ENCODE measurements at places on chromosomes 1 and 21.

DNA sequence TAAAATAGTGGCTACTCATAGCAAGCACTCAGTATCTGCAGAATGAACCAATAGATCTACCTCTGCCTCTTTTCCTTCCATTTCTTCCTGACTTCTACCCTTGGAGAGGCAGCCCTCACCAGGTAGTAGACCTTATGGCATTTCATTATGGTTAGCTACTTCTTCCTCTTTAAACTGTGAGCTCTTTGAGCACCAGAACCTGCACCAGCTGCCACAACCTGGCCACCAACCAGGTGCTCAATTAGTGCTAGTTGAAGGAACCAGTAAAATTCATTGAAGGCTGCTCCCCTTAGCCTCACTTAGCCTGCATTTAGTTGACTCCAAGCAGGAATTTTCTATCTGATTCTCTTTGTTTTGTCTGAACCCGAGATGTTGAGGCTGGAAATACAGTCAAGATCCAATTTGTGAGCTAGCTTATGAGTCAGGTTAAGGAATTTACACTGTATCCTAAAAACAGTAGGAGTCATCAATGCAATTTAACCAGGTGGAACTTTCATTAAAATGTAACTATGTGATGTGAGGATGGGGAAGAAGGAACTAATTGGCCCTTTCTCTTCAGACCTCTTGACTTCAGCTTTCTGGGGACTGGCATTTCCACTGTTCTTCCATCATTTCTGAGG, 81.5 kb upstream of the UBE2U start:
- no peak for DNase-seq

DNA sequence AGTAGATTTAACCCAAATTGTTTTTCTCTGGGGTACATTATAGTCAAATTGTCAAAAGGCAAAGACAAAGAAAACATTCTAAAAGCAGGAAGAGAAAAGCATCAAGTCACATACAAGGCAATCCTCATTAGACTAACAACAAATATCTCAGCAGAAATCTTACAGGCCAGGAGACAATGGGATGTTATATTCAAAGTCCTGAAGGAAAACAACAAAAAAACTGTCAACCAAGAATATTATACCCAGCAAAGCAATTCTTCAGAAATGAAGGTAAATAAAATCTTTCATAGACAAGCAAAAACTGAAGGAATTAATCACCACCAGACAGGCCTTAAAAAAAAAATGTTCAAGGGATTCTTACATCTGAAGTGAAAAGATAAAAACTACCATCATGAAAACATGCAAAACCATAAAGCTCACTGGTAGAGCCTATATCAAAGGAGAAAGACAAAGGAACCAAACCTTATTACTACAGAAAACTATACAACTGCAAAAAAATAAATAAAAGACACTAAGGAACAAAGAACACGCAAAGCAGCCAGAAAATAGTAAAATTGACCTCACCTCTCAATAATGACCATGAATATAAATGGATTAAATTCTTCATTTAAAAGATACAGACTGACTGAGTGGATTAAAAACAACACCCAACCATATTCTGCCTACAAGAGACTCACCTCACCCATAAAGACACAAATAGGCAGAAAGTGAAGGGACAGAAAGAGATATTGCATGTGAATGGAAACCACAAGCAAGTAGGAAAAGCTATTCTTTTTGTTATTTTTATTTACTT, 113.8 kb upstream of the ZC3H11B start:
- DNase-seq: no peak

DNA sequence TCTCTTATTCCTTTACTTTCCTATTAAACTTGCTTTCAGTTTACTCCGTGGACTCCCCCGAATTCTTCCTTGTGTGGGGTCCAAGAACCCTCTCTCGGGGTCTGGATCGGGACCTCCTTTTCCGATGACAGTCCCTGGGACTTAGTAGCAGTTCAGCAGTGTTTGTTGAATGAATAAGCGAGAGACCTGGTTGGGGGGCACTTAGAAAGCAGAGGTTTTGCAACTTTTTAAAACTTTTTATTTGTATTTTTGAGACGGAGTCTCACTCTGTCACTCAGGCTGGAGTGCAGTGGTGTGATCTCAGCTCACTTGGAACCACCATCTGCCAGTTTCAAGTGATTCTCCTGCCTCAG, 2.1 kb upstream of the ANKRD65 start:
- DNase-seq: no peak

GRCh38 chr1:54813485-54814125, 12.5 kb upstream of the TTC22 start:
- DNase-seq: peak; percentile 63

GRCh38 chr21:33395891-33396331, 7.3 kb upstream of the IFNGR2 start:
- DNase-seq: no peak

DNA sequence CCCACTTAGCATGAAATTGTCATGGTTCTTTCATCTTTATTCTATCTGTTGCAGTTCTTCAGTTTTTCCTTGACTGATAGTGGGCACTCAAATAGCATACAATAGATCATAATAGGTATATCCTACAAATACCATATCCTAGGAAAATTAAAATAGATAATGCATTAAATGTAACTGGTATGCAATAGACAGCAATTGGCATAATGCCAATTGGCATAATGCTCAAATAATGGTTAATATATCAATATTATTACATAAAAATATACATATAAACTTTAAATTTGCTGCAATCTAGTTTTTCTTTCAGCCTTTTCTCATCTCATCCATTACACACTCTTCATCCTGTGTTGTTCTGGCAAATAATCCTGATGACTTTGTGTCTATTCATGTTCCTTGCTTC, 814.6 kb upstream of the TMPRSS15 start:
- no peak for DNase-seq

DNA sequence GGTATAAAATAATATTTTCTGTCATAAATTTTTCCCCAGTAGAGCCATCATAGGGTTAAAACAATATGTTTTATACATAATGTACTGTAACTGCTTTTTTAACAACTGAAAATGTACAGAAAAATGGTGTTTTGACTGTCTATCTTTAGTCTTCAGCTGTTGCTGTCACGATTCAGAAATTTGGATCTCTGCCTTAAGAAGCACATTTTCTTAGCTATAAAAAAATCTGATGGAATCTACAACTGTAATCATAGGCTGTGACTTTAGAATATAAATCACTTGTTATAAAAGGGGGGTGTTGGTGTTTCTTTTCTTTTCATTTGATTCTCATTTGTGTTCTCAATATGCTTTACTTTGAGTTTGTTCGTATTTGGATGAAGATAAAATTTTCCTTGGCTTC, 187.5 kb downstream of the PDE4B start:
- DNase-seq: no peak

DNA sequence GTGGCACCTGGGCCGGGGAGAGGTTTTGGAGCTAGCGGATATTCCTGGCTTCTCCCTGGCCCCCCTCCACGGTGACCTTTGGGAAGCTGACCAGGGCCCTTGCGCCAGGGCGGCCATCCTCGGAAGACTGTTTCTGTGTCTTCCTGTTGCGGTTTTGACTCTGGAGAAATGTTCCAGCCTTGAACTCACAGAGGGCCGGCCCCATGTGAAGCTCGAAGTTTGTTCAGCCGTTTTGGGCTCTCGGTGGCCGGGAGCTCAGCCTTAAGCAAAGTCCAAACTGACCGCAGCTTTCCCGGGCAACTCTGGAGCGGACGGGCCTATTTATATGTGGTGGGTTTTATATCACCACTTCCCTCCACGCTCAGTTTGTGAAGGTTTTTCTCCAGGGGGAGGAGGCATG, 17.0 kb upstream of the WNT4 start:
- DNase-seq: no peak

- no peak for DNase-seq
These were observed 218.3 kb upstream of the HOOK1 start for GRCh38 chr1:59596432-59596831.

GRCh38 chr1:68140536-68140935, 90.1 kb upstream of the DIRAS3 start:
- DNase-seq: no peak

DNA sequence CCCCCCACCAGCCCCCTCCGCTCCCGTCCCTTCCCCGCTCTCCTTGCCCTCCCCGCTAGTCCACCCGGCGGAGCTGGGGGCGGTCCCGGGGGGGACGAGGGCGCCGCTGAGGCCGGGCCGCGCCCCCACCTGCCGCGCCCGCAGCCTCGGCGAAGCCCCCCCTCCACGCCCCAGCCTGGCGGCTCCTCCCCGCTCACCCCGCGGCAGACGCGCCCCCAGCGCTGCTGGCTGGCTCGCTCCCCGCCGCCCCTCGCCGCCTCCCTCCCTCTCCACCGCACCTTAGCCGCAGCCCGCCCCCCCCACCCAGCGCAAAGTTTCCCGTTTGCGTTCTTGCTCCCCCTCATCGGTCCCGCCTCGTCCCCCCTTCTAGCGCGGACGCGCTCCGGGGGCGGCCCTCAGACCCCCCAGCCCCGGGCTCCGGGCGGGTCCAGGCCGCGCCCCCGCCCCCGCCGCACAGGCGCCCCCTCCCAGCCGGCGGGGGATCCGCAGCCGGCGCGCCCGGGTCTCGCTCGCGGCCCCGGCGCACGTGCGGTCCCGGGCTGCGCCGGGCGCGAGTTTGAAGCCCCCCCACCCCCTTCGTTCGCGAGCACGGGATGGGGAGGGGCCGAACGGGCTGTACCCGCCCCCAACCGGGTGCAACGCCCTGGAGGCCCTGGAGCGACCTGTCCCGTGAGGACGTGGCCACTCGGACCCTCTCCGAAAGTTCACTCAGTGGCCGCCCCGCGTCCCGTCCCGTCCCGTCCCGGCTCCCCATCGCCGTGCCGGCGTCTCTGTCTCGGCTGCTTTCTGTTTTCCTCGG, 623 bp downstream of the PTPRF start:
- no peak for DNase-seq

GRCh38 chr1:228134591-228134990, 5.5 kb upstream of the GUK1 start:
- DNase-seq: no peak

DNA sequence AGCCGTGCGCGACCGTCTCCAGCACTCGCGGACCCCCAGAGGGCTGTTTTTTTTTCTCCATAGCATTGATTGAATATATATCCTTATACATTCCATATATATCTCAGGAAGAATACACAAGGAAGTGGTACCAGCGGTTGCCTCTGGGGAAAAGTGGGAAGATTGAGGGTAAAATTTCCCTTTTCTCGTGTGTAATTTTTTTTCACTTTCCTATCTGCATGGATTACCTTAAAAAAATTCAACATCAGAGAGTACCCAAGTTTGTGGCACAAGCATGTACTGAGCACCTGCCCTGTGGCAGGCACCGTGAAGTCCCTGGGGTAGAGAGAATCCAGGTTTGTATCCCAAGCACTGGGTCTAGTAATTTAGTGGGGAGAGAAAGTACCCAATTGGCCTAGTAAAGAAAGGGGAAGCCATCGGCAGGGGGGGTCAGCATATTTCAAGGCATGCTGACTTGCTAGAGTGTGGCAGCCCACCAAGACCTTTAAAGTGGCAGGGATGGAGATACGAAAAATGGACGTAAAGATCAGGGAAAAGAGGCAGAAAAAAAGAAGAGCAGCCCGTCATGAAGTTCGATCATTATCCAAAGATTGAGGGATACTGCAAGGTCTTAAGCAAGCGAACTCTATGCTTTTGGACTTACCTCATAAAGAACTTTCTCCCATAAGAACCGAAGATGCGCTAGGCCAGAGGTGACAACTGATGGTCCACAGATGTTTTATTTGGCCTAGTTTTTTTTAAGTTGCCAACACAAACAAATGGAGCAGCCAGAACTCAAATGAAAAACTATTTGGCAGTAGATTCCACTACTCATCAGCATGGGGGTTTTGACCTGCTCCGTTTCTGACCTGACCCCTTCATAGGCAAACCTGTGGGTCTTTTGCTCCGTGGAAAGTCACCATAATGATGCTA, 1.5 kb upstream of the HMGN1 start:
- DNase-seq: no peak

DNA sequence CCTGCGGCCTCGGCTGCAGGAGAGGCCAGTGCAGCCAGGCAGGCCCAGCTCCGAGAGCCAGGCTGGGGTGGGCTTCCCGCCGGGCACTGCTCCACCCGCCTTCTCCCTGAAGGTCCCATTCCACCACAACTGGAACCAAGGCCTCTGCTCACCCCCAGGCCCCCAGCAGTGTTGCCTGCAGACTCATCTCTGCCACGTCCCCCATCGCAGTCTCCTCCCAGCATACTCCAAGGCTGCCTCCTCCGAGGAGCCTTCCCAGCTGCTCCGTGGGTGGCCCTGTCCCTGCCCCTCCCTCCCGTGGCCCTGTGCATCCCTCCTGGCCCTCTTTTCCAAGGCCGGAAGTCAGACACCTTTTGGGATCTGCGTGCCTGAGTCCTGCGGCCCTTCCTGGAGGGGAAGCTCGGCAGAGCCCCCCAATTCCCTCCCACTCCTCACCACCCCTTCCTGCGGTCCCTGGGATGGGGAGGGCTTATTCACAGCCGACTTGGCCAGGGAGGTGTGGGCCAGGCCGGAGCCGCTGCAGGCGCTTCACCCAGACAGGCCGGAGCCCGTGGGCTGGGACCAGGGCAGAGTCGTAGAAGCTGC, 47.6 kb downstream of the SLX9 start:
- no peak for DNase-seq

GRCh38 chr21:42027822-42028765, 17.9 kb upstream of the ZBTB21 start:
- DNase-seq: no peak
